ENCODE measurements at places on chromosomes 16 and 17.

- DNase-seq, result no peak
These were observed 33.0 kb upstream of the PMP22 start for GRCh38 chr17:15298176-15298575.

DNA sequence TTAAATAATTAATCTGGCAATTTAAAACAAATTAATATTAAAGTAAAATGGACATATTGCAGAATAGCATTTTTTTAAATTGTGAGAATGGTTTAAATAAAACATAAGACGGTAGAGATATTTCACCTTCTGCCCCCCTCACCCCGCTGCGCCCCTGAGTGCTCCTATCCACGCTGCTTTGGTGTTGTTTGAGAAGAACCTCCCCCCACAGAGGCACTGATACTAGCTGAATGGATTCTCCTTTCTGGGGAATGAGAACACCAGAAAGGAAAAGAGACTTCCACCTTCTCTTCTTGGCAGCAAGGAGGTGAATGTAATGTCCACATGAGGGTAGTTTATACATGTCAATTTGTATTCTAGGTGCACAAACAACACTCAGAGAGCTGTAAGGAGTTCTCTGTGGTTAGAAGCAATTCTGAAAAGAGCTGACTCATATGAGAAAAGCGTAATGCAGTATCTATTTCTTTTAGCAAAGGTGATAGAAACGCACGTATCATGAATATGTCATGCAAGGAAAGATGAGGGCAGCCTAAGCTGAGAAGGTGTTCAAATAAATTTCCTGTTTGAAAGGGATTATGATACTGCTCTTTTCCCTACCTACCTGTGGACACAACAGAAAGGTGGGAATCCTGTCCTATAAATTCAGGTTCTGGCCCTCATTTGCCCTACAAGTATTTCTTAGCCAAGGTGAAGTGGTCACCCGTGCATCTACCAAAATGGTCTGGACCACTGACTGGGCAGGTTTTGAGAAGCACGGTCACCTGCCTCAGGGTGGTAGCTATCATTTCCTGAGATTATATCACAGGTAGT, 126.9 kb downstream of the PARN start:
- no peak for DNase-seq

- DNase-seq, result no peak
These were observed 12.9 kb downstream of the SCNN1G start for GRCh38 chr16:23195366-23195978.

- no peak for DNase-seq
These were observed 1.3 kb downstream of the RAB37 start for GRCh38 chr17:74738051-74738996.

DNA sequence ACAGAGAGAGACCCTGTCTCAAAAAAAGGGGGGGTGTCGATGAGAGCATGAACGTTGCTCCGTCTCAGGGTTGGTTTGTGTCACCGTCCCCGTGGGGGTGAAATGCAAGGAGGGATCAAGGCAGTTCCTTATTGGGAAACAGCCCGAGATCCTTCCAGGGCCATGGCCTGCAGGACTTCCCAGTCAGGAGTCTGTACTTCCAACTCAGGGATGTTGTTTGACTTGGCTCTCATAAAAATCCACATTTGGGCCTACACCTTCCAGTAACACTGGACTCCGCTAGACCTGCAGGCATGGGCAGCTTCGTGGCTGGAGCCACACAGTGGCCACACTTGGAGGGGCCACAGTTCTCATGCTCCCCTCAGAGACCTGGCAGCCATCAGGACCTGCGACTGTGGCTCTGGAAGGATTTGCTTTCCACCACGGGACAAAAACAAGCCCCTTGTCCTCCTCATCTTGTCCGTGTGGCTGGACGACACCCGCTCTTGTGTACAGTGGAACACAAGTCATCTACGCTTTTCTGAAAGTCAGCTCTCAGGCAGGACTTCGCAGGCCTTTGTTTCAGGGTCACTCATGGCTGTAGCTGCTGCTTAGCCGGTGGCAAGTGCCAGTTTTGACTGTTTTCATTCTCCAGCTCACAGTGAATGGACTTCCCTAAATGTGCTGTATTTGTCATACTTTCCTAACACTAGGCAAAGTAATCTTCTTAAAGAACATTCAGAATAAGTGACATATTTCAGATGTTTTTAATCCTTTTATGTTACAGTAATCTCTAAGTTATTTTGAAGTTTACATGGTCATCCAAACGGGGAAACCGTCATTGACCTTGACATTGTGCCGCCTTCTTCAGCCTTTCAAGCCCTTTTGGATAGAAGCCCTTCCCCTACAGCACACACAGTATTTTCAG, 24.2 kb upstream of the IL17C start:
- DNase-seq, result no peak

GRCh38 chr16:23754594-23755483, at the start of gene CHP2:
CHP2 (plus strand) TSS chr16:23755026; CDS start chr16:23755050, 24 bp downstream.
- DNase-seq, result no peak

GRCh38 chr16:58020628-58021521, 4.7 kb upstream of the MMP15 start:
- no peak for DNase-seq

DNA sequence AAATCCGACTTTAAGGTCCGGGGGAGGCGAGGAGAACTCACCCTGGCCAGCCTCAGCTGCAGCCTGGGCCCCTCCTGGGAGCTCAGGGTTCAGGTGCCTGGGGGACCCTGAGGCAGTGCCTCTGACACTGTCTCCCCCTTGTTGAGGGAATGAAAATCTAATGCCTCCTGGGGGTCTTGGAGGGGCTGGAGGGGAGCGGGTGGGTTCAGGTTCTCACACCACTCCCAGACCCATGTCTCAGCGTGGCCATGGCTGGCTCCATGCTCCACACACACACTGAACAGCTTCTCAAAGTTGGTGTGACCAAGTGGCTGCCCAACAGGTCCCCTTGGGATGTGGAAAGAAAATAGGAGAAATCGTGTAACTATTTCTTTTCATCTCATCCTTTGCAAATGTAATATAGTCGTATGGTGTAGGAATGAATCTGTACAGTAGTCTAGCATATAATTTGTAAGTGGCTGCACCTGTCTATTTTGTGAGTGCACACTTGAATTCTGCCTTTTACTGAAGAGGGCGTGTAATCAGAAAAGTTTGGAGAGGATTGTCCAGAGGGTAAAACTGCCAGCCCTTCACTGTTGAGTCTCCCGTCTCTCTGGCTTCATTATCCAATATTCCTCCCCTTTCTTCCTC, 788 bp upstream of the PRCD start:
- no peak for DNase-seq

DNA sequence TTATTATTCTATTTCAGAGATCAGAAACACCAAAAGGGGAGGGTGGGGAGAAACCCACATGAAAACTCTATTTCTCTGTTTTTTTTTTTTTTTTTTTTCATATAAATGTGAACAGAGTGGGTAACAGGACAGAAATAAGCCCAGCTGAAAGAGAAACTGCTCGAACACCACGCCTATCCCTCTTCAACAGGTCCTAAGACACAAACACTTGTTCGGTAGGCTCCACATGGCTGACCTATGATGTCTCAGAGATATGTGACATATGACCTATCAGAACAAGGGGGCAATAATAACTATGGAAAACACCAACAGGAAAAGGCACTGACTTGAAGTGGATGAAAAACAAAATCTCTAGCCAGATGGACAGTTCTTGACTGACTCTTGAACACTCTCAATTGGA, 44.8 kb downstream of the PARN start:
- DNase-seq, result no peak

GRCh38 chr16:54128629-54129234, 157.9 kb downstream of the IRX3 start:
- DNase-seq, result no peak

GRCh38 chr17:18996458-18996857, 8.1 kb downstream of the FAM83G start:
- DNase-seq, result no peak

GRCh38 chr17:80219013-80219762, 945 bp downstream of the SGSH start:
- DNase-seq, result peak; percentile 66

DNA sequence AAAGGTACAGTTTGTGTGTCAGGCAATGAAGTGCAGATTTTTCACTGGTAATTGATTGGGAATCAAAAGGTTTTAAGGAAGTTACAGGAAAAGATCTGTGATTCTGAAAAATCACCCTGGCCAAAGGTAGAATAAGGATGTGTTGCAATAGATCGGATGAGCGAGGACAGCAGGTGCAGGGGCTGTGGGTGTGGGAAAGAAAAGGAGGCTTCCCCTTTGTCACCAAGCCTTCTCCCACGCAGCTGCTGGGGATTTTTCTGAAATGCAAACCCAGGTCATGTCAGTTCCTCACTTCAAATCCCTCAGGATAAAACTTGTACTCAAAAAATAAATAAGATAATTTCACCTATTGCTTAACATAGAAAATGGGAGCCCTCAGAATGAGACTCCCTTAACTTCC, 47.9 kb upstream of the ARHGAP17 start:
- no peak for DNase-seq

DNA sequence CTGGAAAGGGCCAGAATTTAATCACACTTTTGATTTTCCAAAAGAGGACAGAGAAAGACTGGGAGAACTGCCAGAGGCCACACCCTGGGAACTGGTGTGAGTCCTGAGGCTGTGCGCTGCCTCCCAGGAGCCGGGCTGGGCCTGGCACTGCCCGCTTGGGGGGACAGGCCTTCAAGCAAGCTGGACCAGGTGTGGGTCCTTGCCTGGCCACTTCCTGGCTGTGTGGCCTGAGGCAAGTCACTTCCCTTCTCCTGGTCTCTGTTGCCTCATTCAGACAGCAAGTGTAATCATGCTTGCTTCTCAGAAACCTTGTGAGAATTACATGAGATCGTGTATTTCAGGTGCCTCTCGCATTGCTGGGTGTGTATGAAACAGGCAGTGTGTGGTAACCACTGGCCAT, 143.0 kb downstream of the SNX29 start:
- no peak for DNase-seq

DNA sequence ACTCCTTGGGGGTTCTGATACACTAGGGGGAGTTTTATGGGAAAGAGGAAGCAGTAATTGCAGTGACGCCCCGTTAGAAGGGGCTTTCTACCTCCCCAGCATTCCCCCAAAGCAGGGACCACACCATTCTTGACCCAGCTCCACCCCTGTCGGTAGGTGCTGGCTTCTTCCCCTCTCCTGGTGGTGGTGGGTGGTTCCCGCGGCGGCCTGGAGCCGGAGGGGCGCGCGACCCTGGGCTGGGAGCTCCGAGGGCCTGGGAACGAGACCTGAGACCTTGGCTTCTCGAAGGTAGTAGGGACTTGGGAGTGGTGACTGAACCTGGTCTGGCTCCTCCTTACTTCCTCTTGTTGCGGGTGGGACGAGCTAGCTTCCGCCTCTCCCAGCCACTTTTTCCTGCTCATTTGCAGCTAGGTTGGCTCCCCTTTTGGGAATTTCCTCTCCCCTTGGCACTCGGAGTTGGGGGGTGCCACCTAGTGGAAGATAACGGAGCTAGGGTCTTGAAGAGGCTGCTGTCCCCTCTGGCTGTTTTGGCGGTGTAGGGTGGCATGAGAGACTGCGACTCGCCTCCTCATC, 438 bp downstream of the GRN start:
- DNase-seq, result no peak

GRCh38 chr17:80030730-80031410, 4.8 kb downstream of the TBC1D16 start:
- no peak for DNase-seq

DNA sequence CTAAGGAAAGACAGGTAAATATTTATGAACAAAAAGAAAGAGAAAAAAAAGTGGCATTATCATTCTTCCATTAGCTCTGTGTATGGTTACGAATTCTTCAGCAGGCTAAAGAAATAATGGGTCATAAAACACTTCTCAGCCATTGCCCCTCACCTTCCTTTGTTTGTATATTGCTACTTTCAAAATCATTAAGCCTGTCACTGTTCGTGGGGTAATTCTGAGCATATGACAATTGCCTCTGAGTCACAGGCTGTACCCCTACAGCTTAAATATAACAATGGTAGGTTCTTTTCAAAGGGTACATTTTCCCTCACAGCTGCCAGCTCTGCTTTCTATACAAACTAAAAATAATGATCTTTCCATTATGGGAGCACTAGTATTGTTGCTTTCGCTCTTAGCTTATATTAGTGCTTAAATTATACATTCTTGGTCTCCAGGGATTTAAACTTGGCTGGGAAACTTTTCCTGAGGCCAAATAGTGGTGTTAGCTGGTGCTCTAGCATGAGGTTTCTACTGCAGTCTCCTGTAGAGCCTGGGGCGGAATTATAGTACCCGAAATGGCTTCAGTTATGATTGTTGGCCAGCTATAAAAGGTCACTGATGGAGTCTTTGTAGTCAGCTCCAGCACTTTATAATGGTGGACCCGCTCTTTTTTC, 74.7 kb upstream of the CDH11 start:
- no peak for DNase-seq

DNA sequence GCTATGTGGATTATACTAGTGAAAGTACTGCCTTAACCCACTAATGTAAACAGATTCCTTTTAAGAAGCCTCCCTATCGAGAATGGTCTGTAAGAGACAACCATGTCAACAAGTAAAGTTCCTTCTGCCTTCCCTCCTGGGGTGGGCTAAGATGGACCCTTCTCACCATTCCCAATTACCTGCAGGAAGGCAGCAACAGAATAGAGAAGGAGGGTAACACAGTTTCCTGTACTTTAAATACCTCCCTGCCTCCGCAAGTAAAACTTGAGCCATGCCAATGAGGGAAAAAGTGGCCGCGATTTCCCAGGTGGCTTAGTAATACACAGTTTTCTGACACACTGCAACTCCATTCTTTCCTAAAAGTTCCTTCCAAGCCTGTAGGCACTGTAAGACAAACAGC, 45.2 kb downstream of the TOX3 start:
- no peak for DNase-seq

DNA sequence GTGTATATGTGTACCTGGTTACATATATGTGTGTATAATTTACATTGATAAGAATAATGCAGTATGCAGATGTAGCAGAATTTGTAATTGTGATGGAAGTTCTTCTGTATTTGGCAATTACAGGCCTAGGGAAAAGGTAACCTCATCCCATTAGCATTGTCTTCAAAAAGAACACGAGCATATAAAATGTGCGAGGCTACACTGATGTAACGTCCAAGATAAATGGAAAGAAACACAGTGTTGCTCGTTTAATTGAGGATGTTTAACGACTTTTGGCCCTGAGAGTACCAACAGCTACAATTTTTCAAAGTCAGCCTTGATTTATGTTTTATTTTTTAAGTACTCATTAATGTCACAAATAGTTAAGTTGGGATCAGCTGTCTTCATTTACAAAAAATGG, 703.5 kb upstream of the RBFOX1 start:
- DNase-seq, result no peak

GRCh38 chr17:38609280-38610031, 3.7 kb upstream of the SRCIN1 start:
- DNase-seq, result no peak

DNA sequence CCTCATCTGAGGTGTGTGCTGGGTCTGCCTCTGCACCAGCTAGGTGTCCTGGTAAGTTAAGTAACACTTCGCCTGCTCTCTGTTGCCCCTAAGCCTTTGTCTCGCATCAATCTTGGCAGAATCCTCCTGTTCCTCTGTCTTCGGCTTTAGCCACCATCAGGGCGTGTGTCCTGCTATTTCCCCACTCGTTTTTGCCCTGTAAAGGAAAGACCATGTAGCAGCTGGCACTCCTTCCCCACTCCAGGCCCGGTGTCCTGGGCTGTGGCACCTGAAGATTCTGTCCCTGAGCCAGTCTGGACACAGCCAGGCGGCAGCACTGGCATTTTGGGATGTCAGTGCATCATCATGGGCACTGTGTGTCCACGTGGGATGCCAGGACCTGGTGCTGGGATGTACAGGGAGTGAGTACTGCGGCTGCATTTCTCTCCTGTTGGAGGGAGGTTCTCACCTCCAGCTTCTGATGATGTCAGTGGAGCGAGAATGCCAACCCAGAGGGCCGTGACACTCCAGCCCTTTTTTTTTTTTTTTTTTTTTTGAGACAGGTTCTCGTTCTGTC, 26.2 kb upstream of the FOXK2 start:
- no peak for DNase-seq
